ENCODE measurements at places on chromosomes 4 and X. TPM values are rescaled to one million over a fixed set of nuclear protein-coding genes. Genes with fewer than 3 reads are reported as not detected.

- no peak for DNase-seq
Measured at GRCh38 chr4:80521438-80521837, 185.9 kb downstream of the CFAP299 start.

DNA sequence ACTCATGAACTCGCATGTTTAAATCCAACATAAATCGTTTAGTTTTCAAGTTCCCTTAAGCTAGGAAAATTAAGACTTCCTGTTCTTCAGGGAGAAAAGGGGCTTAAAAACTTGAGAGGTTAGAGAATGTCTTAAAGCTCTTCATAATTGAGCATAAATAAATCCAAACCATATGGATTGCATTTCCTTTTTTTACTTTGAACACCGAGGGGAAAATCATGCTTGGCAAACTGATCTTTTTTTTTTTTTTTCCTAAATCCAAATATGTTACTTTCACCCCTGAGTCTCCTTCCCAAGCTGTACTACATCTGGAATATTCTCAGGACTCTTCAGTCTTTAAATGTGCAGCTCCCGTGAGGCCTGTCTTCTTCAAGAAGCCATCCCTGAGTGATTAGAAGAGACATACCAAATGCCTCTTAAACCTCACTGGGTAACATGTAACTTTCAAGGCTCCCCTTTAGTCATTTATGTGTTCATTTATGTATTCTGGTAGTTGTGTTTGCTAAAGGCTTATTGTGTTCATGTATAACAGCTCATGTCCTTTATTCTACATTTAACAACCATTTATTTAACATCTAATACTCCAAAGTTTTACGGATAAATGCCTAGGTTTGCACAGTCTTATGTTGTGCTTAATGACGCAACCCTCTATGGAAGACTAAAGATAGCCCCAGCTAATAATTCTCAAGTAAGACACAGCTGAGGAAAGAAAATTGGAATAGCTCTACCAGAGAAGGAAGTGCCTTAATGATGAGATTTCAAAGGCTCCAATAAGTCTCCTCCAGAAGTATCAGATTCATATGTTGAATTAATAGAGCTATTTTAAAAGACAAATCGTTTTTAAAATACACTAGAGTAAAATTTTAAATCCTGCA lies 107.0 kb downstream of the AGTR2 start:
- no peak for DNase-seq

DUSP9 gene
- total RNA-seq = 2.7 TPM

DNA sequence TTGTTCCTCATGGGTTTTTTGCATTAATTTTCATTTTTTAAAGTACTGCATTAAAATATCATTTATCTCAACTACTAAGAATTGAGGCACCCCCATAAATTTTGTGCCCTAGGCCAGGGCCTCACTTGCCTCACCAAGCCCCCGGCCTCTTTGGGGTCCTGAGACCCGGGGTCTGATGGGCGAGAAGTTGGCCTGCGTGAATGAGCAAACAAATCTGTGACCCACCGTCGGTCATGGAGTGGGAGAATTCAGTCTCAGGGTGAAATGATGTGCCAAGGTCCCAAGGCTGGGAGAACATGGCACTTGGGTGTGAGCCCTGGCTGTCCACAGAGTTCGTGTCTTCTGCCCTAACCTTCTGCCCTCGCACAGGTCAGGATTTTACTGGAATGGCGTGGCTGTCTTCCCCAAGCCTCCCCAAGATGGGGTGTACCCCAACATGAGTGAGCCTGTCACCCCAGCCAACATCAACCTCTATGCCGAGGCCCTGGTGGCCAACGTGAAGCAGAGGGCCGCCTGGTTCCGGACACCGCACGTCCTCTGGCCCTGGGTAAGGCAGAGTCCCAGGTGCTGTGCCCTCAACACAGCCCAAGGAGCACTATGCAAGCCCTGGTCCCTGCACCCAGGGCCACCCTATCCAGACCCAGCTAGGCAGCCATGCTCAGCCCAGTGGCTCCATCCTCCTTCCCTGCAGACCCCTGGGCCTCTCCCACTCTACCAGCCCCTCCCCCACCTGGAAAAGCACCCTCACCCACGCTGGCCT lies 18.0 kb downstream of the MAN2B2 start:
- no peak for DNase-seq

PPEF1 gene
- total RNA-seq = 0.29 TPM
